HTR-8/SVneo (cell line): ENCODE measurements at places on chromosomes 3 and 15.

DNA sequence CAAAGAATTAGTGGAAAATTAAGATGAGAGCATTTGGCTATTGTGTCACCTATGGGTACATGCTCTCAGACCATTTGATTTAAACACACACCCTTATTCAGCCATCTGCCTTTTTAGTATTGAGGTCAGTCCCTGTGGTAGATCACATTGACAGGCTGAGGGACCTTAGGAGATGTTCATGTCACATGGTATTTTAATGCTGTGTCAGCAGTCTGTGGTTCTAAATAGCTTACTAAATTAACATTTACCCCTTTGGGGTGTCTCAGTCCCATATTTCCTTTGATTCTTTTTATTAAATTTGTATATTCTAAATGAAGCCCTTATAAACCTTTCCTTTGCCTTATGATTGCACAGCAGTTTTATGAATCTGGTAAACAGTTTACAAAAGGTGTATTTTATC, 2.3 kb downstream of the RBM5 start:
- DNase-seq = no peak

- no peak for DNase-seq
Measured at GRCh38 chr3:102025606-102026270, 176.4 kb downstream of the NFKBIZ start.

GRCh38 chr3:106305882-106306435, 437.1 kb upstream of the CBLB start:
- DNase-seq = no peak

DNA sequence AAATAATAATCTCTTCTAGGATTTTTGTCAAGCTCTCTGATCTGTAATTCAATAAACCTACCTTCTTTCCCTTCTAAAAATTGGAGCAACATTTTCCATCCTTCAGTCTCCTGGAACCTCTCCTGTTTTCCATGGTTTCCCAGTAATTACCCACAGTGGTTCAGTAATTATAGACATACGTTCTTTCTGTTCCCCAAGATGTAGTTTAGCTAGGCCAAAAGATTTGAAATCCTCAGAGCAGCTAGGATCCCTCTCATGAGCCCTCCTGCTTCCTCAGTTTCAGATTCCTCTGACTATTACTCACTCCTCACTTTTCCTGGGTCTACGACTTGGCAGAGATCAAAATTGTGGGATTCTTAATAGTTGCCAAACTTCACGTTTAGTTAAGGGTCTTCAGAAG, 76.9 kb upstream of the IGSF10 start:
- DNase-seq = peak; percentile 10

GRCh38 chr3:120823156-120823555, 80.6 kb downstream of the GTF2E1 start:
- no peak for DNase-seq

- DNase-seq = no peak
Measured at GRCh38 chr15:31385736-31386135, 59.1 kb downstream of the KLF13 start.

- DNase-seq = peak; percentile 21
Measured at GRCh38 chr3:54988838-54989630, 61.2 kb upstream of the LRTM1 start.

DNA sequence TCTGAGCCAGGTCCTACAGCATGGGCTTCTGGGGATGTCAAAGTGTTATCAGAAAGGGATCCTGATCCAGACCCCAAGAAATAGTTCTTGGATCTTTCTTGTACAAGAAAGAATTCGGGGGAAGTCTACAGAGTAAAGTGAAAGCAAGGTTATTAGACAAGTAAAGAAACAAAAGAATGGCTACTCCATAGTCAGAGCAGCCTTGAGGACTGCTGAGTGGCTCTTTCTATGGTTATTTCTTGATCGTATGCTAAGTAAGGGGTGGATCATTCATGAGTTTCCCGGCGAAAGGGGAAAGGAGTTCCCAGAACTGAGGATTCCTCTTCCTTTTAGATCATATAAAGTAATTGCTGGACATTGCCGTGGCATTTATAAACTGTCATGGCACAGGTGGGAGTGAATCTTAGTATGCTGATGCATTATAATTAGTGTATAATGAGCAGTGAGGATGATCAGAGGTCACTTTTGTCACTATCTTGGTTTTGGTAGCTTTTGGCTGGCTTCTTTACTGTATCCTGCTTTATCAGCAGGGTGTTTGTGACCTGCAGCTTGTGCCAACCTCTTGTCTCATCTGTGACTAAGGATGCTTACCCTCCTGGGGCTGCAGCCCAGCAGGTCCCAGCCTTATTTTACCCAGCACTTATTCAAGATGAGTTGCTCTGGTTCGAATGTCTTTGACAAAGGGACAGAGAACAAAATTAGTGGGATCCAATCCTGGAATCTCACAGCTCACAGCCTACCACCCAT, 41.0 kb downstream of the CRYGS start:
- DNase-seq = no peak

- no peak for DNase-seq
Measured at GRCh38 chr15:85419161-85419560, 38.8 kb downstream of the AKAP13 start.

GRCh38 chr3:143973259-143974021, 1.8 kb downstream of the DIPK2A start:
- peak; percentile 46 for DNase-seq

DNA sequence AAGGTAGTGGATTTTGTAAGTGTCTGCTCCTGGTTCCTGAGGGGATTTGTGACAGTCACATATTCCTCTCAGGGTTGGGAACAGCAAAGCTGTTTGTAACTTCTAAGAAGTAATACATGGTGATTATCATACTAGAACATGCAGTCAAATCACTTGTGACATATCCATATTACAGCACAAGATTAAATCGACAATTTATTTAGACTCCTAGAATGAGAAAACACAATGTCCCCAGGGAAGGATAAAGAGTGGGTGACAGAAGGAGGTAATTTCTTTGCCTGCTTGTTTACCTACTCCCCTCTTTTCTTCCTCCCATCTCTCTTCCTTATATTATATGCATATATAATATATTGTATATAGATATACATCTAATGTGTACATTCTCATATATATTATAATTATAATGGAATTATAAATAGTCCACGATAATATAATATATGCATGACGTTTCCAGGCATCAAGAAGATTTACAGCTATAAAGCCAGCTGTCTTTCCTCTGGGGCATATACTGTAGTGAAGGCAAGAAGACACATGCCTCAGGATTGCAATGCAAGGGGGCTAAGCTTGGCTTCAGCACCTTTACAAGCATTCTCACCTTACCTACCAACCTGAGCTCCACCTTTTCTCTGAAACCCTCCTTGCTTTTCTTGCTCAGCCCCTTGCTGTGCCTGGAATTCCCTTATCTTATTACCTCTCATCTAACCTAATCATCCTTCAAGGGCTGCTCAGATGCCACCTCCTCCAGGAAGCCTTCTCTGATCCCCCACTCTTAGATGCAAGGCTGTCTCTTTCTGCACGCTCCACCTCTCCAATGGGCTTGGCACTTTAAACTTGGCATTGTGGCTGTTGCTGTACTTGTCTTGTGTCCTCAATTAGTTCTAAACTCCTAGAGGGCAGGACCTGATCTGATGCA, 73.1 kb upstream of the PIAS1 start:
- DNase-seq = no peak

DNA sequence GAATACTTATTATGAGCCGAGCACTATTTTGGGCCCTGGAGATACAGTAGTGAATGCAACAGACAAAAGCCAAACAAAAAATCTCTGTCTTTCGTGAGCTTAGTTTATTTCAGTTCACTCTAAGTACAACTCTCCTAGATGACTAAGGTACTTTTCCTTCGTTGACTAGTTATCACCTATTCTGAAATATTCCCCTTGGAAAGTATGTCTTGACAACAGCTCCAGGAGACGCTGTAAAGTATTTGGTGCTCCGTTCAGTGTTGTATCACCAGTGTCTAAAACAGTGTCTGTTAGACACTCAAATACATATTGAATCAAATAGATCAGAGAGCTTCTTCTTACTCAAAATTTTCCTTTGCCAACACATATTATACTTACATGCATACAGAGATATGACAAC, 119.6 kb downstream of the TFDP2 start:
- no peak for DNase-seq

GRCh38 chr3:8776406-8776805, 7.0 kb upstream of the OXTR start:
- DNase-seq = peak; percentile 57

- DNase-seq = no peak
Measured at GRCh38 chr3:13873818-13874217, 6.1 kb downstream of the WNT7A start.

DNA sequence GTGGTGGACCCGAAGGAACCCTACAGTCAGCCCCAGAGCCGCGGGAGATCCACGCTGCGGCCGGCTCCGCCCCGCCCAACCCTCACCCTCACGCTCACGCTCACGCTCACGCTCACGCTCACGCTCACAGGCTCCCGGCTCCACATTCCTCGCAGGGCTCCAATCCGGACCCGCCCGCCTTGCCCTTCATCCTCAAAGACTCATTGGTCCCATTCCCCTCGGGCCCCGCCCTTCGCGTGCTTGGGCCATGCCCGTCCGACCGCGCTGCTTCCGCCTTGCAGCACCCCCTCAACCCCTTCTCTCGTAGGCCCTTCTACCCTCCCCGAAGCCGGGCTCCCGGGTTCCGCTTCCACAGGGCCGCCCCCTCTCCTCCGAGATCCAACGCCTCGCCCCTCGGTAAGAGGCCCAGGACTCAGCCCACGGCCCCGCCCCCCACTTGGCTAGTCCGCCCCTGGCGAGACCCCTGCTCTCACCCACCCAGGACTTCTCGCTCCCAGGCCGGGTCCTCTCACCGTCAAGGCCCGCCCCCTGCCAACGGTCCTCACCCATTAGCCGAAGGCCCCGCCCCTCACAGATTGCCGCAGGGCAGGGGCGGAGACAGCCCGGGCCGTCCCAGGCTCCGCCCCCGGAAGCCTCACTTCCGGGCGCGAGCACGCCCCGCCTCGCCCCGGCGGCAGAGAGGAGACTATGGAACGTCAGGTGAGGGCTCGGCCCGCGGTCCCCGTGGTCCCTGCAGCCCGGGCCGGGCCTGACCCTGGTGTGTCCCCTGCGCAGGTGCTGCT, at the start of gene APEH:
Gene APEH, plus strand, starts transcription at position 637 of the 782 bp plus-strand sequence. Its CDS starts 51 bp downstream, at position 688.
- peak; percentile 96 for DNase-seq

DNA sequence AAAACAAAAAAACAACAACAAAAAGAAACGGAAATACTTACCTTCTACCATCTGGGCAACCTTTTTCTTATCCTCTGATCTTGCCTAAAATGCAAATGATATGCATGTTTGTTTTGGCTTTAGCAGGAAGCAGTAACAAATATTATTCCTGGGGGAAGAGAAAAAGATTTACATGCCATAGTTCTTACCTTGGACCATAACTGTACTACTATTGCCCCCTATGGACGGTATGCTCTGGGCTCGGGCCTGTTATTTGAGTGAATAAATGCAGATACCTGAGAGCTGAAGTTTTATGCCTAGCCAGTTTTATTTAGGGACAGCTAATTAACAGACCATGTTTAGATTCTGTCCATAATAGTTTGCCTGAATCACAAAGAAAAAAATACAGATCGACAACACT, 12.6 kb upstream of the STARD5 start:
- DNase-seq = no peak

DNA sequence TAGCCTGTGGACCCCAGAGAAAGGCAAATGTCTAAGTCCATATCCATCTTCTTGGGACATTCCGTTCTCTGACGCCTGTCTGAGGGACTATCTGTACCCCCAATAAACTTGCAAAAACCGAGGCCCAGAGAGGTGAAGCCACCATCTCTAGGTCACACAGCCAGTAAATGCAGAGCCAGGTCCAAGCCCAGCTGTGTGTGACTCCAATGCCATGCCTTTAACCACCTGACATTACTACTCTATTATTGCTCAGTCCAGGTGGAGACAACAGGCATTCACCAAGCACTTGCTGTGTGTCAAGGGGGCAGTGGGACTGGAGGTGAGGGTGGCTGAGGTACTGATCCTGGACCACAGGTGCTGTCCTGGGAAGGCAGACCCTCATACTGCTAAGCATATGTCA, 25.4 kb downstream of the CYP8B1 start:
- DNase-seq = no peak

- DNase-seq = no peak
Measured at GRCh38 chr3:18767756-18768303, 342.7 kb upstream of the SATB1 start.

GRCh38 chr3:190014940-190015339, 105.8 kb downstream of the P3H2 start:
- no peak for DNase-seq

DNA sequence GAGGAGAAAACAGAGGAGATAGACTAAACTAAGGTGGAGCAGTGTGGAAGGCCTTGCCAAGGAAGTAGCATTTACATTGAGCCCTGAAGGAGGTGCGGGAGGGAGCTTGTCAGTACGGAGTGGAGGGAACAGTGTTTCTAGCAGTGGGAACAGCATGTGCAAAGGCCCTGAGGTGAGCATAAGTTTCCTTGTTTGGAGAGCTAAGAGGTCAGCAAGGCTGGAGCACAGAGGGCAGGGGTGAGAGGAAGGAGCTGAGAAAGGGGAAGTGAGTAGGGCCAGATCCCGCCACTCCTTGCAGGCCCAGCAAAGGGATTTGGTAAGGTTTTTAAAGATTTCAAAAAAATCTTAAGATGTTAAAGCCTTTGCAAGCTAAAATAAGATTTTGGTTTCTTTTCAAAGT, 70.1 kb downstream of the HMCES start:
- no peak for DNase-seq

DNA sequence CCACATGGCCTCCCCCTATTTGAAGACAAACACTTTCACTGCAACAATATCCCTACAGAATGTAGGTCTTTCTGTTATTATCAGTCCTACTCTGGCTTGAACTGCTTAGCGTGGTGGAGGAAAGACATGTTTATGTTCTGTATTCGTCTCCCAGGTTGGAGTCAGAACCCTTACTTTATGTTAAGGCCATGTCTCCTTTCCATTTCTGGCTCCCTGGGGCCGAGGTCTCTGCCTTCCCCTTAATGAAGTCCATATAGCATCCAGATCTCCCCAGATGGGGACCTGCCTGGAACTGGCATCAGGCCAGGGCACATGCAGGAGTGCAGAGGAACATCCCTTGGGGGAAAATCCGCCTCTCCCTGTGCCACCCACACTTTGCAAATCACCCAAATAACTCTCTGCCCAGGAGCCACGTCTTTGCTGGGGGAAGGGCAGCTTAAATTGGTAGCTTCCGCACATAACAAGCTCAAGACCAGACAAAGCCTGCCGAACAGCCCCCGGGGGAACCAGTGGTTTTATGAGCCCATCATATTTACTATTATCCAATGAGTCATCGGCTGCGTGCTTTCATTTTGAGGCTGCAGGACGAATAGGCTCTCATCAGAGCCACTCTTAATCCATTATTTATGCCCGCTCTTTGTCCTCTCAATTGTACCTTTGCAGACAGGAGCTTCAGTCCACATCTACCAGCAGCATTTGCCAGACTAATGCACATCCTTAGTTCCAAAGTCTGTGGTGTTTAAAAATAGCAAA, 237.0 kb downstream of the UACA start:
- DNase-seq = peak; percentile 92
